ENCODE measurements at places on chromosomes 3 and 15. TPM values are rescaled to one million over a fixed set of nuclear protein-coding genes. Genes with fewer than 3 reads are reported as not detected.

The XCR1 gene
- total RNA-seq: not detected

The APBA2 gene
- 51.4 TPM for total RNA-seq

The PBRM1 gene
- 74.2 TPM for total RNA-seq

The TM4SF1 gene
- total RNA-seq: 43.0 TPM

The LRRC31 gene
- not detected for total RNA-seq

The PRSS50 gene
- 0.29 TPM for total RNA-seq

The TLR9 gene
- not detected for total RNA-seq

The FGF12 gene
- 3.2 TPM for total RNA-seq

DNA sequence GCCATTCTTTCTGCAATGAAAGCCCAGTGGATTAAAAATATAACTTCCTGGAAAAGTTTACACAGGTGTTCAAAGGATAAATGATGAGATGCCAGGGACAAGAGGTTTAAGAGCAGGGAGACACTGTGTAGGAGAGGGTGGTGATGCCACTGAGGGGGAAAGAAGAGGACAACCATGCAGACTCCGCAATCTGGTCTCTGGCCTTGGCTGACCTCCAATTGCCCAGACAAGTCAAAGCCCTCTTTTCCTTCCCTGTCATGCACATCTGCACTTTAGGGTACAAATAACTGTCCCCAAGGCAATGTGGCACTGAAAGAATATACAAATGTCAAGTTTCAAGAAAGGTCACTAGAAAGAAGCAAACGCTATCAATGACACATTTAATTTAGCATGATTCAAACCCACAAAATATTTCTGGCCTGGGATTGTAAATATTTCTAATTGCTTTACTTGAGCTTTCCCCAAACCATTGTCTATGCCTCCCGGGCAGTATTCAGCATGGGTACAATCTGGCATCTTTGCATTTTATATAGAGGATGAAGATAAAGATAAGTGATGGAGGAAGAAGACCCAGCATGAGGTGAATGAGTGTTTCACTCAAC, 319.4 kb downstream of the PLCL2 start:
- DNase-seq: no peak

- DNase-seq: no peak
These were observed 17.0 kb upstream of the ARID3B start for GRCh38 chr15:74523982-74524381.

DNA sequence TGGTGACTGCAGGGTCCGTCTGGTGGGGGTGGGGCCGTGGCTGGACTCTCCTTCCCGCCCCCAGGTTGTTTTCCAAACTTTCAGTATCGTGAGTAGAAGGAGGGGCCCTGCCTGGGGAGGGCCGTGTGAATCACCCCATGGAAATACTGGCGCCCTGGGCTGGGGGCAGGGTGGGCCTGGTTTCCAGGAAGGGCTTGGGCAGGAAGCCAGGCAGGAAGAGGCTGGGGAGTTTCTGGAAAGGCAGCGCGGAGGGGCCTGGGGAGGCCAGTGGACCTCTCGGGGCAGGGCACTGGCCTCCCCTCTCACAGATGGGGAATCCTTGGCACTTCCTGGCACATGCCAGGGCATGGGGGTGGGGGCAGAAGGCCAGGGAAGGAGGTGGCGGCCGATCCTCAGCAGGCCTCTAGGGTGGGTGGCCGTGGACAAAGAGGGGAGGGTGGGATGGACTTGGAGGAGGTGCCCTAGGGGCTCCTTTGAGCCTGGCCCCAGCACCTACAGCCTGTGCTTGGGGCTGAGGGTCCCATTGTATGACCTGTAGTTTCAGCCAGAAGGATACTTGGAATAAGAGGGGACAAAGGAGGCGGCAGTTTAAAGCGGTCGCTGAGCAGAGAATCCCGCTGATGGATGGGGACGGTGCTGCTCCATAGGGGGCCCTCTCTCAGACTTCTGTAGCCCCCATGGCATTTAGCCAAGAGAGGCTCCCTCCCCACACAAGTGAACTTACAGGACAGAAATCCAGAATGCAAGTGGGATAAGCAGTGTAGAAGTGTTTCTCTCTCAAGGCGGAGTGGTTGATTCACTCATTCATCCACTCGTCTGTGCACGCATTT, 56.5 kb upstream of the GATA2 start:
- peak; percentile 28 for DNase-seq

- no peak for DNase-seq
These were observed 25.9 kb downstream of the PLD1 start for GRCh38 chr3:171784387-171784786.

DNA sequence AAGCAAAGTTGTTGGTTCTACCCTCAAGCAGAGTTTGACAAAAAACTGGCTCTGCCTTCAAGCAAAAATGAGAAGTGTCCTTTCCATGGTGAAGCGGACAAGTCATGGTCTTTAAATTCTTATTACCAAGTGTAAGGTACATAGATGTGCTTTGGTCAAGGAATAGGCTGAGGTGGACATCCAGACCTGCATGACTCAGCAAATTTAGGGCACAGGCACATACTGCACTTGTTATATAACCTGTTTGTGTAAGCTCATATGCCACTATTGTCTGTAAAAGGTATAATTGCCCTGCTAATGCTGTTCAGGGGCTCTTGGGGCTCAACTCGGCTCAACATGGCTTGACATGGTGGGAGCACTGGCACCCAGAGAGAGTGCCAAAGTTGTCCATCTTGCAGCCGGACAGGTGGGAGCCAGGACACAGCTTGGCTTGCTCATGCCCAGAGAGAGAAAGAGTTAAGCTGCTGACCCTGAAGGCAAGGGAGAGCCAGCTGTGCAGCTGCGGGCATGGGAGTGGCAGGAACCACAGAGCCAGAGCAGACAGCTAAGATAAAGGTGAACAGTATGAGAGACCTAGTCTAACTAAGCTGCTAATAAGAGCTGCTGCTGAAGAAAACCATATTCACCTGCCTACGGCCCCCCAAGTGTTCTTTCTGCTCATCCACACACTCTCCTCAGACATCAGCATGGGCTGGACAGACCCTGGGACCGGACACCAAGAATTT, 17.7 kb downstream of the MCCC1 start:
- no peak for DNase-seq

- DNase-seq: no peak
These were observed 138.6 kb downstream of the LSAMP start for GRCh38 chr3:116306720-116307119.

DNA sequence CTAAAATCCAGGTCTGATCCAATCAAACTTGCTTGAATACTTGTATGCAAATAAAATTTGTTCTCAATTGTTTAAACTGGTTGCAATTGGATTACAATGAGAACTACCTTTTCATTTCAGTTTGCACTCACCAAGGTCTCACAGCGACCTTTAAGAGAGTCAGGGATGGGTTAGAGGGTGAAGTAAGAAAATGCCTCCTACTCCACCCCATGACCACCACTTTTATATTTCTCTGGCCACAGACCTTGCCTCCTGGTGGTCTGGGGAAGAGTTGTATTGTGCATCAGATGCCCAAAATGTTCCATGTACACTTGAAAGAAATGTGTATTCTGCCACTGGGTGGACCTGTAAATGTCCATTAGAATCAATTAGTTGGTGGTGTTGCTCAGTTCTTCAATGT, 16.4 kb upstream of the THSD4 start:
- no peak for DNase-seq

DNA sequence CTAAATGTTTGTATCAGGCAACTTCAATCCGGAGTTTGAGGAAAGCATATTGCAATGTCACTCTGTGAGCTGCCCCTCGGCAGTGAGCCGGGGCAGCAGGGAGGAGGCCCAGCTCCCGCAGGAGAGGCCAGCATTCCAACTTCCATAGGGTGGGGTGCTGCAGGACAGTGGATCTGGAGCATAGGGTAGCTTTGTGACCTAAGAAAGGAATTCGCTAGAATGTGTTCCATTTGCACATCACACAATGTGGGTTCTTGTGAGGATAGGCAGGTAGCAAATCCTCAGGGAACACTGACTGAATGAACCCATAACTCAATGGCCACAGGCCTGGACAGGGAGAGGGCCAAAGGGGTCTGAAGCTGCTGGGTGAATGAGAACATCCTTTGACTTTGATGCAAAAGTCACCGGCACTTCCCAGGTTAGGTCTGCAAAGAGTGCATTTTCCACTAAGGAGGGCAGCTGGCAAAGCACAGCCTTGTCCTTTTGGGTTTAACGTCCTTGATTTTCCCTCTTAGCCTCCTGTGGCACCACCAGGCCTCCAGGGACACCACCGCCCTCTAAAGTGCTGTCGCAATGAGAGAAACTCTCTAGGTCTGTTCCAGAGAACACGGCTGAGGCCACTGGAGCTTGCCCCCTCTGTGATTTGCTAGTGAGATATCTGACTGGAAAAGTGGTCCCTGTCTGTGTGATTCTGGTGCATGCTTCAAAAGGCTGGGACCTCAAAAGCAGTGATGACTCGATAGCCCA, 36.2 kb downstream of the GABRB3 start:
- no peak for DNase-seq

DNA sequence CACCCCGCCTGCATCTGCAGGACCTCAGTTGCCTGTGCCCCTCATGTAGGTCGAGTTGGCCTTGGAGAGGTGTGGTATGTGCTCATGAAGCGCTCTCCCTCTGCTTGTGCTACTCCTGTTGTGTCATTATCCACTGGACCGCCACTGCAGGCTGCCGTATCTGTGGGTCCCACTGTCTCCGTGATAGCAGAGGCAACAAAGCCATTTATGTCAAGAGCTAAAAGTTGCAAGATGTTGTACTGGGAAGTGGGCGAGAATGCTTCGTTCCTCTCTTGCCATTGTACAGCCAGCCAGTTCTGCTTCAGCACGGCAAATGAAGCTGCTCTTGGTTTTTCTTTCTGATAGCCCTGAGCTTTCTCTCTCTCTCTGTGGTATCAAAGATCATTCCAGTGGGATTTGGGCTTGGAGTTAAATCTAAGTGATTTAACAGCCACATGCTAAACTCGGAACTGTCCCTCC, 89.0 kb downstream of the TMEM212 start:
- no peak for DNase-seq

DNA sequence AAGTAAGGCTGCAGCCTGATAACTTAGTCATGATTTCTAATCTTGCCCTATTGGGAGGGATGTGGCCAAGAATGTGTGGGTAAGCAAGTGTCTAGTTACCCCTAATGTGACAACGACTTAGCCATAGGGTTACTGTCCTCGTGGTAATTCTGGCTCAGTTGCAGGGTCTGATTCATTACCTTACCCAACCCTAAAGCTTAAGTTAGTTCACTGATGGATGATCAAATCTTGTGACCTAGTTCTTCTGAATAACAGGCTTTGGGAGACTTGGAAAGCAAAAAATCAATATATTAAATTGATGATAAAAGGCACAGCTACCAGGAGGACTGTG, 1.6 kb upstream of the INTS14 start:
- no peak for DNase-seq

DNA sequence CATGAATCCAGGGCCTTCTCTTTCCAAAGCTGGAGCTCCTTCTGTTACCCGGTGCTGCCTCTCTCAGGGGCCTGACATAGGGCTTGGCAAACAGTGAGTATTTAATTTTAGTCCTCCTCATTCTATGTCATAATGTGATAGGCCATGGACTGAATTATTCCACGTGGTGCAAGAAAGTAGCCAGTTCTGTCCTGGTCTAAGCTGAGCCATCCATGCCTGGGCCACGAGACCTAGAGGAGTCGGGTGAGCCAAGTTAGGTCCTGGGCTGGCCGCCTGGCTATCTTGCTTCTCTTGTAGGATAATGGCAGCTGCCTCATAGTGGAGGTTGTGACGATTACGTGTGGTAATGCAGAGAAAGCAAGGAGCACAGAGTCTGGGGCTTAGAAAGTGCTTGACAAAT, 170.6 kb downstream of the FAM43A start:
- DNase-seq: no peak

DNA sequence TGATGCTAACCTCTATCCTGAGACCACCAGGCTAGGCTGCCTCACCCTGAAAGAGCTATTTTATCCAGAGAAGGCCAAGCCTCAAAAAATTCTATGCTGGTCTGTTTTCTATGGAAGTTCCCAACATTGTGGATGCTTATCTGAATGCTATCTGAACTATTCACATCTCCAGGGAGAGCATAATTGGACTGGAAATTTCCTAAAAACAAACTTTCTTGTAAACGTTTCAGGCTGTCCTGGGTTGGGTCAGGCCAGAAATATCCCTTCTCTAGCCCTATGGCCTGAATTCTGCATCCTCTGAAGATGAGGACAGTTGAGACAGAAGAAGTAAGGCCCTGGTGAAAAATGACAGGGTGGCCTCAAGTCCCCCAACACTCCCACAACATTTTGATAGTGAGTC, 706.4 kb upstream of the NR2F2 start:
- no peak for DNase-seq

GRCh38 chr3:133944641-133945380, 49.1 kb upstream of the RAB6B start:
- peak; percentile 42 for DNase-seq
